ENCODE measurements at places on chromosomes 2 and 18. TPM values are rescaled to one million over a fixed set of nuclear protein-coding genes. Genes with fewer than 3 reads are reported as not detected.
A peak's percentile ranks its signal among the peaks of the same experiment; 100 is the strongest.

- DNase-seq, result peak; percentile 61
Measured at GRCh38 chr2:30293303-30293921, 62.1 kb downstream of the LBH start.

Gene RGPD3
- 0.08 TPM for total RNA-seq

- DNase-seq, result no peak
Measured at GRCh38 chr2:120231564-120231973, 8.4 kb upstream of the TMEM185B start.

DNA sequence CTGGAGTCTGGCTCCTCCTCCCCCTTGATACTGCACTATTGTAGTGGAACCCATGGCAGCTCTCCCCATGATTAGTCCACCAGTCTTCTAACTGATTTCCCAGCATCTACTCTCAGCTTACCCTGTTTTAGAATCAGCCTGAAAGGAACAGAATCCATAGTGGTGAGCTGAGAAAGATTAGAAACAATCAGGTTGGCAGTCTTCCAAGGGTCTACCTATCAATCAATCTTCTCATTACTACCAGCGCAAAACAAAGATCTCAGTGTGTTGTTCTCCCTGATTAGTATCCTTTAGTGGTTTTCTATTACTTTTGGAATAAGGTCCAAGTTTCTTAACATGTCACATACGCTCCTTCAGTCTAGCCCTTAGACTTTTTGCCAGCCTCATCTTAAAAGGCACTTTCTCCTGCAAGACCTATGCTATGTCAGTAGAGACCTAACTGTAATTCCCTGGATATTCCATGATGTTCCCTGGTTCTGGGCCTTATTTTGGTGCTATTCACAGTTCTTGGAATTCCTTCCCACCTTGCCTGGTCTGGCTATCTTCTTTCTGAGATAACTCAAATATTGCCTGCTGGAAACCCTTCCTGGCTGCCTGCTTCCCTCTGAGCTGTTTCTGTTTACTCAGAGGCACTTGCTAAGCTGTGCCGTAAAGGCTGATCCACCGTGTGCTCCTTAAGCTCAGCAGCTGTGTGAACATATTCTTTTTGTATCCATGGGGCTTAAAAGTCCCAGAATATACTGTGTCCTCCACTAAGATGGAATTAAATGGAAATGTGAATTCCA lies 32.6 kb downstream of the LAMA3 start:
- DNase-seq, result no peak

DNA sequence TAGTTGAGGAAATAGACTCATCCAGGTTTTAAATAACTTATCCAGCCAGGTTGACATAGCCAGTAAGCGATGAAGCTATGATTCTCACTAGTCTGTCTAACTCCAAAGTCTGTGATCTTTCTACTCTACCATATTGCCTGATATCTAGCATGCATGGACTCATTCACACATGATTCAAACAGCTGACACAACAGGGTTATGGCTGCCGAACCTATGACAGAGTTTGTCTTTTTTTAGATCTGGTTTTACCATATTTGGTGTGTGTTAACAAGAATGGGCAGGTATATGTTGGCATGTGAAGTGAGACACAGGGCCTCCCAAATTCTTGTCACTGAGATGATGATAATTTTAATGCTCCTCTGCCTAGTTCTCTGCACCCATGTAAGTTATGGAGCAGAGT lies 210.6 kb downstream of the BABAM2 start:
- DNase-seq, result no peak

Gene MATN3
- total RNA-seq, result 0.11 TPM

Gene ADD2
- 1.6 TPM for total RNA-seq

DNA sequence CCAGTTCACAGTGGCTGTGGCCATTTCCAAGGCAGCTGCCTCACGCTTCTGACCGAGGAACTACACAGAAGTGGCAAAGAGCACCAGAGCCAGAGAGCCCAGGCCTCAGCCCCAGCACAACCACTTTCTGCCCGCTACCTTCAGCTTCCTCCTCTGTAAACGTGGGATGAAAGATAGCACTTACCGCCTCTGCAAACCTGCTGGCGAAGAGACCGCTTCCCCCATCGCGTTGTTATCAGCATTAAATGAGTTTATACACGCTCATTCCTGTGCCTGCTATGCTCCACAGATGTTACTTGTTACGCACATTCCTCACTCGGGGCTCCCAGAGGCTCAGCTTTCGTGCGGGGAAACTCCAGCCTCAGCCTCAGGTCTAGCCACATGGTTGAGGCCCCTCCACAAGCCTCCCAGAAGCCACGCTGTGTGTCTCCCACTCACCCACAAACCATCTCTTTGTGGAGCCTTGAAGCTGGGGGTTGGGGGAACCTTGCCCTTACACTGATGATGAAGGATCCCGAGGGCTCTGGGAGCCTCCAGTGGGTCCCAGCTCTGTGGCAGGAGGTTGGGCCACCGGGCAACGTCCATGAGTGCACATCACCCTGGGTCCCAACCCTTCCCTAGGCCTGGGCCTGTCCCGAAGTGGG lies 63.3 kb upstream of the SMAD7 start:
- DNase-seq, result peak; percentile 67

Gene NEU2
- not detected for total RNA-seq
